ENCODE measurements at places on chromosomes 1 and 21.

- DNase-seq, result peak; percentile 32
Observed at GRCh38 chr1:54499360-54500106, 48.5 kb upstream of the ACOT11 start.

DNA sequence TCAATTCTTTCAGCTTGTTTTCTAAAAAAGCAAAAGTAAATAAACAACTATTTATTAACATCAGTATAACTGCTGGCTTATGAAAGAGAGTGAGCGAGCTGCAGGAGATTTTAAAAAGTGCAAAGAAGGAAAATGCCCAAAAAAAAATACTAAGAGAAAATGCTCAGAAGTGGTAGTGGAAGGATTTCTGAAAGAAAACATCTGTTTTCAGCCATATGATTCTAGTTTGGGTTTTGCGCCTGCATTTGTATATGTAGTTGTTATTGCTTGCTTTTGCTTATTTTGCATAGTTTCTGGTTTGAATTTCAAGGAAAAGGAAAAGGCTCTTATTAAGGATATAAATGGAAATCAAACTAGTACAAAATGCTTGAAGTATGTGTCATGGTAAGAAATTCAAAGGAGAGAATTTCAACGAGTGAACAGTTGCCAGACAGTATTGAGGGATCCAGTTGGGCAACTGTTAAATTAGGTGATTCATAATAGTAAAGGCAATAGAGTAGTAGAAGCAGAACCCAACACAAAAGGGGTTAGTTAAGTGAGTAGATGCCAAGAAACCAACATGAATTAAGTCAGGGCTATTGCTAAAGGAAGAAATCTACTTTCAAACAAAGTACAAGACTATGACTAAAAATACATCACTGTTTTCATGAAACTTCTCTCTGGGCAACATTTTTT lies 1.2 kb downstream of the GBP5 start:
- no peak for DNase-seq

GRCh38 chr1:159089184-159089791 lies 12.7 kb upstream of the AIM2 start:
- DNase-seq, result no peak

GRCh38 chr1:28421744-28422143 lies 52.2 kb downstream of the PHACTR4 start:
- no peak for DNase-seq

DNA sequence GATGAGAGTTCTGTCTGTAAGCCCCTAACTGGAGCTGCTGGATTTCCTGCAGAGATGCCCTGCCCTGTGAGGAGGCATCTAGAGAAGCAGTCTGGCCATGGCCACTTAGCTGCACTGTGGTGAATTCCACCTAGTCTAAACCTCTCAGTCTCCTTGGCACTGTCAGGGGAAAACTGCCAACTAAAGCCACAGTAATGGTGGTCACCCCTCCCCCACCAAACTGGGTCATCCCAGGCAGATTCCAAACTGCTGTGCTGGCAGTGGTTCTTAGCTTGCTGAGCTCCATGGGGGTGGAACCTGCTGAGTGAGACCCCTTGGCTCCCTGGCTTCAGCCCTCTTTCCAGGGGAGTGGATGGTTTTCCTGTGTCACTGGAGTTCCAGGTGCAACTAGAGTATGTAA lies 740.6 kb downstream of the RWDD3 start:
- no peak for DNase-seq

- DNase-seq, result no peak
Observed at GRCh38 chr1:89724369-89725010, 91.6 kb downstream of the LRRC8C start.
